ENCODE measurements at places on chromosomes 2 and 18.

DNA sequence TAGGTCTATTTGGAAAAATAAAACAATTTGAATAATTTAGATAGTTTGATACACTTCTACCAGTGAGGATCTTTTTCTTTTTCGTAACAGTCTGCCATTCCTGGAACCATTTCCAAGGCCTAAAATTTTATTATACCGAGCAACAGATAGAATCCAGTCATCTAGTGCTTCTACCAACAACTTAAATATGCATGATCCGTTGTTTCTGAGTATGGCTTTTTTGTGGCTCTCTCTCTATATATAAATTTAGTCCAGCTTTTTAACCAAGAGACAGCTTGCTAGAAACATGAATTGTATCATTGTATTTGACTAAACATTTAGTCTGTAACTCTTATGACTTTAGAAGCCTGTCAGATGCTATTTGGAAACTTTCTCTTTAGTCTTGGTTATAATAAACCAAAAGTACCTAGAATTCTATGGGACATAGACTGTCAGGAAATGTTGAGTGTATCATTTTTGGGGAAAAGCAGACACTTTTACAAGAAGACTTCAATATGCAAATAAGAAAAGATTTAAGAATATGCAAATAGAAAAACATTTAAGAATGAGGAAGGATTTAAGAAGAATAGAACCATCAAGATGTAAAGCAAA is 161.4 kb downstream of the ZEB2 start:
- no peaks in the 10 kb centered on the region for H3K27me3 ChIP-seq
- no peaks in the 10 kb centered on the region for H3K4me1 ChIP-seq
- peak overlapping the region; percentile 2 for H3K27ac ChIP-seq
- no peak for DNase-seq
- no peaks in the 10 kb centered on the region for H3K36me3 ChIP-seq

DNA sequence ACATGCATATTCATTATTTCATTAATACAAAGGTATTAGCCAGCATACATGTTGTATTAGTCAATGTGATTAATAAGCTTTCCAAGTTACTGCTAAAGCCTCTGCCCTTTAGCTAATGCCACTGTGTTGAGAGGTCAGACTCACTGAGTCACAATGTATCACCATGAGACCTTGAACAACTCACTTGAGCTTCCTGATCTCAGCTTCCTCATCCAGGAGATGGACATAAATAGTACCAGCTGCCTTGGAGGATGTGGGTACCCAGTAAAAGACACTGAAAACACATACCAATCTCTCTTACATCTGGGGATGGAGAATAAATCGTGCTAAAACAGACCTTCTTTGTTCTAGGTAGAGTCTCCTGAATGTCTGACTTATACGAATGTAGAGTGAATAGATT is 224.6 kb downstream of the EPHA4 start:
- no peaks in the 10 kb centered on the region for H3K36me3 ChIP-seq
- H3K27me3 ChIP-seq, result no peaks in the 10 kb centered on the region
- H3K4me3 ChIP-seq, result no peak overlapping the region
- DNase-seq, result no peak

DNA sequence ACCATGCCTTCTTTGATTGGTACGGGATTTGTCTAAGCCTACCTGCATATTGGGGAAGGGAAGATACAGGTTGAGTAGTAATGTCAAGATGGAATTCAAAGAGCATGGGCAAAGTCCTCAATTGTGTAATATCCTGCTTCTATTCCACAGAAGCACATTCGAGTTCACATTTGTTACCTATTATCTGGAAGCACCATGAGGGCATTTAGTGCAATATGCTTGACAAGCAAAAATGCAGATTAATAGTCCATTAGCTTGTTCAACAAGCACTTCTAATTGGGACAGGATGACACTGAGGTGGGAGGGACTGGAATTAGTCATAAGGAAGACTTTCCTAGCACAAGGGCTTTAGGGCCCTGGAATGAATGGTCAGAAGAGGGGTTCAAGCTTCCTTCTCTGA is 40.5 kb downstream of the MYO5B start:
- DNase-seq, result no peak
- H3K36me3 ChIP-seq, result no peaks in the 10 kb centered on the region
- no peak overlapping the region for H3K4me3 ChIP-seq
- H3K27me3 ChIP-seq, result no peaks in the 10 kb centered on the region
- no peaks in the 10 kb centered on the region for H3K4me1 ChIP-seq
- no peak overlapping the region for H3K27ac ChIP-seq

DNA sequence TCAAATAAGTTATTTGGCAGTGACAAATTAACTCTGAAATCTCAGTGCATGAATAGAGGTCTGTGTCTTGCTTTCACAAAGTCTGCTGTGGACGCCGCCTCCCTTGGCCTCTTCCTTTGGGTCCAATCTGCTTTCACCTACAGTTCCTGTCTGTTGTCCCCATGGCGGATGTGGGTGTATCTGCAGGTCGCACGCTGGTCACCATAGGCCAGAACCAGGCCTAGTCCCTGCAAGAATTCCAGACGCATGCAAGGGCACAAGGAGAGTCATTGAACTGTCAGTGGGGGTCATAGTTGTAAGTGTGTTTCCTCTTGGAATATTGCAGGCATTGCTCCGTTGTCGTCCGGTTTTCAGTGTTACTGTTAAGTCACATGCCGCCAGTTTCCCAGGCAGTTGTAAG is 7.4 kb downstream of the SOCS6 start:
- no peak overlapping the region for H3K4me3 ChIP-seq
- peaks cover 81% of the 10 kb centered on the region for H3K4me1 ChIP-seq
- no peak overlapping the region for H3K27ac ChIP-seq
- H3K36me3 ChIP-seq, result no peaks in the 10 kb centered on the region

GRCh38 chr2:188381614-188382013 is 89.9 kb downstream of the GULP1 start:
- H3K4me3 ChIP-seq, result no peak overlapping the region
- no peak for DNase-seq
- H3K27me3 ChIP-seq, result no peaks in the 10 kb centered on the region
- peaks cover 30% of the 10 kb centered on the region for H3K4me1 ChIP-seq
- no peaks in the 10 kb centered on the region for H3K36me3 ChIP-seq
- H3K27ac ChIP-seq, result peak overlapping the region; percentile 38

- no peak overlapping the region for H3K27ac ChIP-seq
- DNase-seq, result no peak
- no peaks in the 10 kb centered on the region for H3K27me3 ChIP-seq
- H3K4me3 ChIP-seq, result no peak overlapping the region
- peaks cover 6% of the 10 kb centered on the region for H3K4me1 ChIP-seq
Observed at GRCh38 chr2:129755786-129756185, 223.7 kb upstream of the RAB6C start.

DNA sequence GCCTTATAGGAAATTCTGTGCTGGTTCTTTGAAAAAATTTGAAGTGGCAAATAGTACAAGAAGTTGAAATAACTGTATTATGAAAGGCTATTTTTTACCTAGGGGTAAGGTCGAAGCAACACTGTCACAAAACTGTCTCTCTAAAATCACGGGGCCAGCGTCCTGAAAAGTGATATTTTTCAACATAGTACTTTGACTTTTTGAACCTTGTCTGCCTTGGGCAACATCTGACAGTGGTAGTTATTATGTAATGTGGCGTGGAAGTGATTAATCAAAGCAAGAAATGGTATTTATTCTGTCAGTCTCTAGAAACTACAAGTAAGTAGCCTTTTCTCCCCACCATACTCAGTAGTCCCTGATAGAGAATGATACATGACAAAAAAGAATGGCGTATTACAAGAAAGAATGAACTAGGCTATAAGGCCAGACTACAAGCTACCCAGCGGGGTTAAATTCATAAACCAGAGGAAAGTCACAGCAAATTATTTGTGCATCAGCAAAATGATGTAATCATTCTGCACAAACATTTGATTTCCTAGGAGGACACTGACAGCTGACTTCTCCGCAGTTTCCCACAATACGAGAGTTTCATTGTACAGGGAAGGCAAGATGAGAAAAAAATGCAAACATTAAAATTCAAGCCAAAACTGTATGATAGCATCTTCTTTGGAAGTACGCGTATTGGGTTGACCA is 9.8 kb downstream of the GEN1 start:
- DNase-seq, result no peak
- H3K27me3 ChIP-seq, result no peaks in the 10 kb centered on the region
- H3K4me1 ChIP-seq, result no peaks in the 10 kb centered on the region
- no peak overlapping the region for H3K27ac ChIP-seq
- no peaks in the 10 kb centered on the region for H3K36me3 ChIP-seq
- no peak overlapping the region for H3K4me3 ChIP-seq

GRCh38 chr2:128623776-128624761 is 305.4 kb upstream of the HS6ST1 start:
- H3K27me3 ChIP-seq, result no peaks in the 10 kb centered on the region
- no peaks in the 10 kb centered on the region for H3K36me3 ChIP-seq
- H3K27ac ChIP-seq, result no peak overlapping the region
- DNase-seq, result peak; percentile 8
- no peaks in the 10 kb centered on the region for H3K4me1 ChIP-seq
- no peak overlapping the region for H3K4me3 ChIP-seq

DNA sequence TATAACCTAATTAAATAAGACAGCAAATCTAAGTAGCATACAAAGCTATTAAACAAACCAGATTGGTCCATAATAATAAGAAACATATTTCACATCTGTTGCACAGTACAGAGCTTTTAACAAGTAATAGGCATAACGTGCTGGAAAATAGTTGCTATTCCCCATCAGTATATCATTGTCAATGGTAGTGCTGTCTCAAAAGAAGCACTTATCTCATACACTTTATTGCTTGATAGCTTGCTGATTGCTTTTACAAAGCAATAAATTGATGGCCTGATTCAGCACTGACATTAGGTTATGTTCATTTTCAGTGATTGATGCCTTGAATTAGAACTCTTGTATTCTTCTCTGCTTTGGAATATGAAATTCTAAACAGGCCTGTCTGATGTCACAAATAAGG is 641.7 kb downstream of the CBLN2 start:
- H3K4me1 ChIP-seq, result no peaks in the 10 kb centered on the region
- H3K36me3 ChIP-seq, result no peaks in the 10 kb centered on the region
- H3K27me3 ChIP-seq, result no peaks in the 10 kb centered on the region

DNA sequence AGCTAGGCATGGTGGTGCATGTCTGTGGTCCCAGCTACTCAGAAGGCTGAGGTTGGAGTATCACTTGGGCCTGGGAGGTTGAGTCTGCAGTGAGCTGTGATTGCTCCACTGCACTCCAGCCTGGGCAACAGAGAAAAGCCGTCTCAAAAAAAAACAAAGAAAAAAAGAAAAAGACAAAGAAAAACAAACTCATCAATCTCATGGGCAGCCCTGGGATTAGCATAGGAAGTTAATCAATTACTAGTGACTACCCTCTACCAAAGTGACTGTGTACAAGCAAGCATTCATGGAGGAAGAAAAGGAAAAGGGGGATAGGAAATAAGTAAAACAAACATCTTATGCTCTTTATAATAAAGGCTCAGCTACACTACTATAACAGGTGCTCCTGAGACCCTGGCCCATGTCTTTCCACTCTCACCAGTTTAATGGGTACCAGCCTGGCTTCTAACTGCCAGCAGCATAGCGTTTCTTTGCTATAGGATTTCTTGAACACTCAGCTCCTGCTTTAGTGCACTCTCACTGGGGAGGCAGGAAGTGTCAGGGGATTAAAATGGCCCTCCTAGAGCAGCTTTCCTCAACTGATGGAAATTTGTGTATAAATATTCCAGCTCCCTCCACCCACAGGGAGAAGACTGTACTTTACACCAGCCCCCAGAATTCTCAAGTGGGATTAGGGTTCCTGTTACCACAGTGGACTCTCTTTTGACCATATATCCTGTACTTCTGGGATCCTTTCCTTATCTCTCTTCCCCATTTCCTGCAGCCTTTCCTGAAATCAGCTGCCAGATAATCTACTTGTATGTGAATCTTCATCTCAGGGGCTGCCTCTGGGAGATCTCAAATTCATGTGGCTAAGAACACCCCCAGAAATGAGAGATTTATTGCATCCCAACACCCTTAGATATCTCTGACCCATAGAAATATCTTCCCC is 91.3 kb upstream of the GLS start:
- no peaks in the 10 kb centered on the region for H3K36me3 ChIP-seq
- DNase-seq, result no peak
- peaks cover 7% of the 10 kb centered on the region for H3K4me1 ChIP-seq
- no peak overlapping the region for H3K27ac ChIP-seq
- no peaks in the 10 kb centered on the region for H3K27me3 ChIP-seq
- H3K4me3 ChIP-seq, result no peak overlapping the region

DNA sequence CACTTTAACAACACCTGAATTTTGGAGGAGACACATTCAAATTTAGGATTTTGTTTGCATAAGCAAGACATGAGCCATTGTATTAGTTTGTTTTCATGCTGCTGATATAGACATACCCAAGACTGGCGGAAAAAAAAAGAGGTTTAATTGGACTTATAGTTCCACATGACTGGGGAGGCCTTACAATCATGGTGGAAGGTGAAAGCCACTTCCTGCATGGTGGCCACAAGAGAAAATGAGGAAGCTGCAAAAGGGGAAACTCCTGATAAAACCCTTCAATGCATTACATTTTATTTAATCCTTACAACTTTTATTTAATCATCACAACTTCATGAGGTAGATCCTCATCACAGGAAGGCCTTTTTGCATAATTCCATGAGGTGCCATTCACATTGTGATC is 242.0 kb upstream of the STON1 start:
- no peaks in the 10 kb centered on the region for H3K27me3 ChIP-seq
- no peak overlapping the region for H3K27ac ChIP-seq
- H3K4me3 ChIP-seq, result no peak overlapping the region
- H3K36me3 ChIP-seq, result no peaks in the 10 kb centered on the region
- H3K4me1 ChIP-seq, result peaks cover 17% of the 10 kb centered on the region

- H3K4me1 ChIP-seq, result no peaks in the 10 kb centered on the region
- no peak overlapping the region for H3K4me3 ChIP-seq
- no peak for DNase-seq
- no peak overlapping the region for H3K27ac ChIP-seq
- H3K36me3 ChIP-seq, result no peaks in the 10 kb centered on the region
Observed at GRCh38 chr2:150374492-150374891, 113.0 kb downstream of the RND3 start.

DNA sequence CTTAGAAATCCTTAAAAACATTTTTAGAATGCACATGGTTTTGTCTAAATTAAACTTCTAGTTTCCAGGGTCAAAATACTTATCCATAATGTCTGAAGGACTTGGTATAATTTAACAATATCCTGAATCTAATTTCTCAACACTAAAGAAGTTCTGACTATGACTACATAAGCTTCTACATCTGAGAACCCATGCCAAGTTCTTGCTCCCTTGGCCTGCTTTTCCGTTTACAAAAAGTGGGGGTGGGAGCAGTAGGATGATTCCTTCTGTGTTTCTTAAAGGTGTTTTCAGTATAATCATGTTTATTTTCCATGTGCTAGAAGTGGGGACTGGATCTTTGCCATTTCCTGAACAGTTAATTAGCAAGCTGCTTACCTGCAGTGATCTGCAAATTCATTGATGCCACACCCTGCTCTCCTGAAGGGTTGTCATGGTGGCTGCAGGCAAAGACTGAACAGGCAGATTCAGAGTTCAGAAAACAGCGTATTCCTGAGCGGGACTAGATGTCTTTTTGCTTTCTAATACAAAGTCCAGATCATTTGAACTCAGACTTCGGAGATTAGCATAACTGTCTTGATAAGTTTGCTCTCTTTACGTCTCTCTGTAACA is 36.2 kb downstream of the ADNP2 start:
- no peaks in the 10 kb centered on the region for H3K4me1 ChIP-seq
- no peak overlapping the region for H3K27ac ChIP-seq
- H3K4me3 ChIP-seq, result no peak overlapping the region
